ENCODE measurements at places on chromosomes 12 and 14.
A peak's percentile ranks its signal among the peaks of the same experiment; 100 is the strongest.

GRCh38 chr12:120138366-120138765 lies 21.8 kb upstream of the RAB35 start:
- DNase-seq: no peak

DNA sequence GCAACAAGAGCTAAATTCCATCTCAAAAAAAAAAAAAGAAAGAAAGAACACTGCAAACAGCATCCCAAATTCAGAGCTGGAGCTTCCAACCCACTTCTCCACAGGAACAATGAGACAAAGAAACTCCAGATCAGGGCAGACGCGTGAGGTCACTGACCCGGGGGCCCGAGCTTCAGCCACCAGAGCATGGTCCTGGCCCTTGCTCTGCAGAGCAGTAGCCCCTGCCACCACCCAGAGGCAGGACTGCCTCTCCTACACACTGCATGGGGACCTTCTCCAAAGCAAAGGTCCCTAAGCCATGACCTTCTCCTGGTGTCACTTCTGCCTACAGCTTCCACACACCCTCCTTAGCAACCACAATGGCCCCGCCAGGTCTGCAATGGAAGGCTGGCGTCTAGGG lies 53.1 kb downstream of the CCNK start:
- DNase-seq: no peak

- no peak for DNase-seq
Observed at GRCh38 chr14:31770271-31770670, 209.1 kb downstream of the NUBPL start.

- DNase-seq: no peak
Observed at GRCh38 chr12:50251619-50252252, 31.6 kb downstream of the LIMA1 start.

GRCh38 chr12:100031836-100032235 lies 47.1 kb upstream of the ANKS1B start:
- no peak for DNase-seq

DNA sequence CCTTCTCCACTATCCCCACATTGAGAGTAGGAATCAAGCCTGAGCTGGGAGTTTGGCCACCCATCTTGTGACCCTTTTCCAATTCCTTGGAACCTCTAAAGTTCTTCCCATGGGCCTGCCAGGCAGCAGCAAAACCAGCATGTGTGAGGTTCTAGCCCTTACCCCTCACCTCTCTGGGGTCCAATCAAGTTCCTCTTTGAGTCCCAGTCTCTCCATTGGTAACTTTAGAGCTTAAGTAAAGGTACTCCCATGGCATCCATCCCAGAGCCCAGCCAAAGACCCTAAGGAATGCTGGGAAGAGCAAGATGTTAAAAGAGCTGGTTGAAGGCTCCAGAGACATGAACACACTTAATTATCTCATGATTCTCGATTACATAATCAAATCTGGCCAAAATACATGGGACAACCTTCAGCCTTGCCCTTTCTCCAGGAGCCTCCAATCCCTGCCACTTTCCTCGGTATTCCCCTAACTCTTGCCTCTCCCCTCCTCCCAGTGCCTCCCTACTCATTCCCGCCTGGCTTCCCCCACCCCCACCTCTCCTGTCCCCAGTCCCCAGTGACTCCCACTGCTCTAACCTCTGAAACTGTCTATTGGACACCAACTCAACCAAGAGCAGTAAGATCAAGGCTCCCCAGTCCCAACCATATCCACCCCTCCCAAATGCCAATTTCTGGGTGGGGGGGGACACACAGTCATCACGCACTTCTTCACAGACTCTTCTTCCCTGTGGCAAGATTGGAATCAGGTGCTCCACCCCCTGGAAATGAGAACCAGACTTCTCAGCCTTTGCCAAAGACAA lies 4.8 kb upstream of the TNS2 start:
- no peak for DNase-seq

- no peak for DNase-seq
Observed at GRCh38 chr12:121611306-121611705, 15.0 kb upstream of the ORAI1 start.

- DNase-seq: no peak
Observed at GRCh38 chr14:75615200-75615599, 36.8 kb downstream of the FLVCR2 start.

DNA sequence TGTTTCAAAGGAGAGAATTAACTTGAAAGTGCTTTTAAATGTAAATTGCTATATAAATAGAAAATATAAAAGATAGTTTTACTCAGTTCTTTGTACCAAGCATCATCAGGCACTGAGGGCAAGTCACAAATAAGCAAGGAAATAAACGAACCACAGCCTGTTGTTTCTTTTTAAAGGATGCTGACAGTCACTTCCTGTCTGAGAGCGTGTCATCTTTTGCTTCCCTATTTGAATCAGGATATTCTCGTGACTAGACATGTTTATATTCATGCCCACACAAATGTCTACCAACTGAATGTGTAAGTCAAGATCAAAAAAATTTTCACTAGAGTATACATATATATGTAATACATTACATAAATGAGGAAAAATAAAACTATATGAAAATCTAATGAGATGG lies 31.4 kb upstream of the SLC2A13 start:
- DNase-seq: no peak

GRCh38 chr14:54211551-54212308 lies 185.1 kb upstream of the CDKN3 start:
- DNase-seq: no peak

DNA sequence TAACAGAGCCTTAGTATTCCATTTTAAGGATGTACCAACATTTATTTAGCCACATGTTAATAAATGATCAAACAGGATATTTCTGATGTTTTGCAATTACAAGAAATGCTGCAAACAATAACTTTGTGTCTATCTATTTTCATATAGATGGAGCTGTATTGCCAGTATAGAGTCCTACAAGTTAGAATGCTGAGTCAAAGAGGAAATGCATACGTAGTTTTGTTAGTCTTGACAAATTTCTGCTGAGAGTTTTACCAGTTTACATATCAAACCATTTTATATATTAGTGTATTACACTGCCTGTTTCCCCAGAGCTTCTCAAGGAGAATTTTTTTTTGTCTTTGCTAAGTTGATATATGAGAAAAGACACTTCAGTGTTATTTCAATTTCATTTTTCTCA lies 541.7 kb downstream of the SLC16A7 start:
- no peak for DNase-seq

DNA sequence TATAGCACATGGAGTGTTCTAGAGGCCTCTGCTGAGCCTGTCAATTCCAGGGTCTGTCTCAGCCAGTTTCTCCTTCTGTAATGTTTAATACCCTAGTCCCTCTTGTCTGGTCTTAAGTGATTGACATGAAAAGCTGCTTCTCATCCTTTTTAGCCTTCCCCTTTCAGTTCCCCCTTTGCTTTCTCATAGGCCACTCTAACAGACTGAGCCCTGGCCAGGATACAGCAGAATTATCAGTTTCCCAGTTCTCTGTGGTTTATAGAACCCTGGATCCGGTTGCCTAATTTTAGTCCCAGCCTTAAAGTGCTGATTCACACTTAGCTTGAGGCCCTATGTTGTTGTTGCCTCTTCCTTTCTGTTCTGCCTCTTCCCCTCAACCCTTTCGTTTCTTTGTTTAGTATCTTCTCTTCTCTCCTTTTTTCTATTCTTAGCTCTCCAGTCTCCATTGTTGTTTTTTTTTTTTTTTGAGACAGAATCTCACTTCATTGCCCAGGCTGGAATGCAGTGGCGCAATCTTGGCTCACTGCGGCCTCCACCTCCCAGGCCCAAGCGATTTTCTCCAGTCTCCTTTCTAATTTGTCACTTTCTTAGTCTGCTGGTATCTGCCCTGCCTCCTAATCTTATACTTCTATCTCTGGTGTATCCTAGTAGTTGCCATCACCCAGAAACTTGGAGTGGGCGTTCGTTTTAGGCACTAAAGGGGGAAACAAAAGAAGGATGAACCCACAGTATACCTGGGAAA lies 2.9 kb upstream of the BIN2 start:
- no peak for DNase-seq

GRCh38 chr12:82608706-82609105 lies 78.0 kb upstream of the TMTC2 start:
- no peak for DNase-seq

DNA sequence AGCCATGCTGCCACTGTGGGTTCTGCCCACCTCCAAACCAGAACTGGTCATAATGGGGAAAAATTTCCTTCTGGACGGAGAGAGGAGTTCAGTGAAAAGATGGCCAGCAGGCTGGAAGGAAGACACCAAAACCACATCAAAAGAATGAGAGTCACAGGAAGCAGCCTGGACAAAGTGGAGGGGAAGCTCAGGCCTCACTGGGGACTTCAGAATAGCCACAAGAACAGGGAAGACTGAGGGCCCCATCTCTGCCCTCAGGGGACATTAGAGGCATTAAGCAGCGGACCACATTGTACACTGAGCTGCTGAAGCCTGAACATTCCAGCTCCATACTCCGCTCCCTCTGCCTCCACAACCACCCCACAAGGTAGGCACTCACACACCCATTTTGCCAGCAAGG lies 119.6 kb upstream of the COCH start:
- no peak for DNase-seq

DNA sequence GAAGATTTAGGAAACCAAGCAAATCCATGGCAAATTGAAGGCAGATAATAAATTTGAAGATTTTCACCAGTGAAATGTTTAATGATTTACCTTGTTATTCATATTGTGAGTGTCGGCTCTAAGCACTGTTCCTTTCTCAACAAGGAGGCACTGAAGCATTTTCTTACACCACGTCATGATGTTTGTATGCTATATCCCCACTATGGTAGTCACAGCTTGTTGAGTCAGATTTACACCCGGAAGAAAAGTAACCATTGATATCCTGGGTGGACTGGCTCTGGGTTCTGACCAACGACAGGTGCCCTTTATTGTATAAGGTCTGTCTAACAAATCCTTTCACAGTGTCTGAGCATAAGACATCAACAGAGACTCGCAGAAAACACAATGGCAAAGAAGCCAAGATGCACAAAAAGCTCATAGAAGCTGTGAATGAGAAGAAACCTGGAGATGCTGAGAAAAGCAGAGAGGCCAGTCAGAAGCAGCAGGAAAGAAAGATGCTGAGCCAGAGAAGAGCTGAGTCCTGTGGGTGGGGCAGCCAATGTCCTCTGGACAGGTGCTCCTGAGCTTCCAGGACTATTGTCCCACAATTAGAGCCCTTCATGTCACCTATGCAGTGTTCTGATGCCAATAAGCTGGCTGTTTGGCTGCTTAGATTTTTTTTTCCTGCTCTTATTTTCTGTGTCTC lies 49.7 kb upstream of the ARHGAP5 start:
- DNase-seq: no peak

DNA sequence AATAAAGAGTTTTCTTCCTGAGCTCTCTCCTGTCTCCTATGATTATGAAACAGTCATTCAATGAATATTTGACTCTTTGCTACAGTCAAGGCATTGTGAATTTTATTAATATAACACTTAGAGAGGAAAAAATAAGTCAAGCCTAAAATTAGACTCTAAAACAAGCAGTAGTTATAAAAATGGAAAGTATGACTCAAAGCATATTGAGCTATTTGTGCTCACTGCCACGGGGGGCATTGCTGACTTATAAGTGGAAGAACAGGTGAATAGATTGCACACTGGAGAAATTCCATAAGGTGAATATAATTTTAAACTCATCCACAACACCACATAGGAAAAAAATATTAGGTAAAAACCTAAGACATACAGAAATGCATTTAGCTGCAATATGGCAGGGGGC lies 87.7 kb upstream of the CCDC196 start:
- DNase-seq: no peak

- no peak for DNase-seq
Observed at GRCh38 chr12:96548384-96548783, 59.0 kb downstream of the CFAP54 start.

- no peak for DNase-seq
Observed at GRCh38 chr12:116675339-116676107, 62.3 kb downstream of the SPRING1 start.

DNA sequence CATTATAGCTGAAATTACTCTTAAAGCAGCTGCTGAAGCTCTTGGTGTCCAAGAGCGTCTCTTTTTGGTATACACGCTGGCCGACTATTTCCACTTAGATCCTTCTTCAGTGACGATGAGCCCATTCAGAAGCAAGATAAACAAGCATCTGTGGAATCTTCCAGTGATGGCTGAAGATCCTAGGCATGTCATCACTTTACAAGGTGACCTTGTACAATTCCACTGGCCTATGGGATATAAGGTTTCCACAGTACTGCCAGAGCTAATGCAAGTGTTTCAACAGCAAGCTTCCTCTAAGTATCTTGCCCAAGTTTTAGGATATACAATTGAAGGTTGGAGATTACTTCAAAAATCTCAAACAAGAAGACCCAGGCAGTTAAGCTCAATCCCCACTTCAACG lies 47.0 kb downstream of the INTS13 start:
- no peak for DNase-seq

- no peak for DNase-seq
Observed at GRCh38 chr12:5076761-5077160, 33.1 kb downstream of the KCNA5 start.

- no peak for DNase-seq
Observed at GRCh38 chr12:58529897-58530741, 390.2 kb downstream of the LRIG3 start.

GRCh38 chr14:91681118-91681517 lies 50.8 kb downstream of the CATSPERB start:
- DNase-seq: no peak

GRCh38 chr14:51310505-51310944 lies 70.5 kb downstream of the TMX1 start:
- DNase-seq: peak; percentile 33

GRCh38 chr14:95225251-95225887 lies 68.0 kb upstream of the DICER1 start:
- no peak for DNase-seq

GRCh38 chr12:49622501-49623141 lies 740 bp upstream of the PRPF40B start:
- DNase-seq: no peak

DNA sequence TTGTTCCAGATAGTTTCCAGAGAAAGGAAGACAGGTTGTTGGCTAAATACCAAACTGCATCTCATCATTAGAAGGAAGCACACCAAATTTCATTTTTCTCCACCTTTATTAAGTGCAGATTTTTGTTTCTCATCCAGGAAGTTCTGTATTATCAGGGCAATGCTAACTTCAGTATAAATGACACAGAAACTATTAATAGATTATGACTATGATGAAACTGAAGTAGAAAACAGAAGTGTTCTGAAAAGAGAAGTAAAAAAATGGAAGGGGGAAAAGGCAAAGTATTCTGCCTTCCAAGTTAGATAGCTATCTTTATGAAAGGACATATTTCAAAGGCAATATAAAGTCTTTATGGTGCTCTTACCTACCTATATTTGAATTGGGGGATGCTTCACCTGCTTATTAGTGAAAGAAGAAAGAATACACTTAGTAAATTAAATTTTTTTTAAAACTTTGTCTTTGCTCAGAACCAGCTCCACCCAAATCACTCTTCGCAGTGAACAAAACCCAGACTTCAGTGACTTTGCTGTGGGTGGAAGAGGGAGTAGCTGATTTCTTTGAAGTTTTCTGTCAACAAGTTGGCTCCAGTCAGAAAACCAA lies 223.9 kb downstream of the PTPRO start:
- DNase-seq: no peak

DNA sequence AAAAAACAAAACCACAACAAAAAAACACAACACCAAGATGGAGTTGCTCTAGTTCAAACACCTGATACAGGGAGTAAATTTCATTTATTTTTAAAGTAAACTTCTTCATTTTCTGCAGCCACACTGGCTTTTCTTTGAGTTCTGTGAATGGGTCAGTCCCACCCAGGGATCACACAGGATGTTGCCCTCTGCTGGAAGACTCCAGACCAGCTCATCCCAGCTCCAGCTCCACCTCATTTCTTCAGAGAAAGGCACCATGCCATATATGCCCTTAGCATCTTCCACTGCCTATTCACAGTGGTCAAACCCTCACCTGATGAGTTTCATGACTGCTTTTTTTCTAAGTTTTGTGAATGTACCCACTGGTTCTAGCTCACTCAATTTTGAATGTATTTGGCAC lies 8.0 kb downstream of the GLIPR1 start:
- DNase-seq: no peak

All from NCI-H524 treated with DMSO at 0.1 percent for 48 hours (cell line).